ENCODE measurements at places on chromosomes 6 and 20.

GRCh38 chr20:49993301-49993751, 10.5 kb downstream of the SNAI1 start:
- no peak for DNase-seq

- no peak for DNase-seq
These were observed 196.5 kb downstream of the SLC24A3 start for GRCh38 chr20:19408971-19409370.

DNA sequence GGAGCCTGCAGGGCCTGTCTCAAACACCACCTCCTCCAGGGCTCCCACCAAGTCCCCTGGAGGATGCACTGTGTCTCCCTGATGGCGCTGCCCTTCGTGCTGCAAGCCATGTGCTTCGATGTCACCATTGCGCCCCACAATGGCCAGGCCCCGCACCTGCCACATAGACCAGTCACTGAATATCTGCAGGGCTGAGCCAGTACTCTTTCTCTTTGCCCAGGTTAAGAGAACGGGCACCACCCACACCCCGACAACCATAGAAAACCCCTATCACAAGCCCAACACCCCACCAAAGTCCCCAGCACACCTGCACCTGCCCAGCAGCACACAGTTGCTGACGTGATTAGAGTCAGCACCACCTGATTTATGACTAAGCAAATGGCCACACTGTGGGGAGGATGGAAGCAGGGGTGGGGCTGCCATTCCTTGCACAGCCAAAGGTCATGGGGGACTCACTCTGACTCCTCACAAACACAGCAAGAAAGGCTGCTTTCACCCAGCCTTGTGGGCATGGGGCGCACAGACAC, 104.3 kb downstream of the SLC23A2 start:
- DNase-seq = no peak

GRCh38 chr20:35662551-35662950, 2.1 kb downstream of the CPNE1 start:
- no peak for DNase-seq

DNA sequence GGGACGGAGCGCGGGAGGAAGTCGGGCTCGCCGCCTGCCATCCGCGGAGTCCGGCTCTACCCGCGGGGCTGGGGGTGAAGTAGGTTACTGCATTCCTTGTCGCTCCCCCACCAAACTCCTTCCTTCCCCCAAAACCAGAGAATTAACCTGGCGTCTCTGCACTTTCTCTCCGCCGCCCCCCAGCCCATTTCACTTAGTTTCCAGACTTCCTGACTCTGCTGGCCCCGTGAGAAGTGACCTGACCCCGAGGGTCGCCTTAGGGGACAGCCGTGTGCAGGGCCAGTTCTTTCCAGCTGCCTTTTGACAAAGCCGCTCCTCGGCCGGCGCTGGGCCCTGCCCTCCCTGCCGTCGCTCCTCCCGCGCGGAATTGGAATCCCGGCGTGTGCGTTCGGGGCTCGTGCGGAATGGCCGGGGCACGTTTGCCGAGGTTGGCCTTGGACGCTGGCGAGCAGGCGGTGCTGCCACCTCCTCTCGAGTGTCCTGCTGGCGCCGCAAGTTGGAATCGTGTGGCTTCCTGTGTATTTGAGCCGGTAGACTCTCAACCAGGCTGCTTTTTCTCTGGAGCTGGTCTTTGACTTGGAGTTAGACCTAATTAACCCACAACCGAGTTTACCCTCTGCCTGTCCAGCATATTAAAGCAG, 650 bp downstream of the DCBLD1 start:
- no peak for DNase-seq

- DNase-seq = no peak
These were observed 74.4 kb downstream of the ITCH start for GRCh38 chr20:34437330-34437986.

DNA sequence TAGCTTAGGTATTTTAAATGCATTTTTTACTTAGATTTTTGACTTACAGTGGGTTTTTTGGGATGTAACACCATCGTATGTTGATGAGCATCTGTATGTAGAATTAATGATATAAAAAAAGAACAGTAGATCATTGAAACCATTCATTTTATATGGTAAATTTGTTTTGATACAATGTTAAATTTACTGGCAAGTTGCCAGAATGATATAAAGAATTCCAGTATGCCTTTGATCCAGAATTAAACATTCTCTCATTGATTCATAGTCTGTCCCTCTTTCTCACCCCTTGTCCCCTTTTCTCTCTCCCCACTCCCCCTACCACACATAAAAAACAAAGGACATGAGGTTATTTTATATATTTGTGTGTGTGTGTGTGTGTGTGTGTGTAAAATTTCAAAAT, 45.3 kb downstream of the VTA1 start:
- DNase-seq = no peak

DNA sequence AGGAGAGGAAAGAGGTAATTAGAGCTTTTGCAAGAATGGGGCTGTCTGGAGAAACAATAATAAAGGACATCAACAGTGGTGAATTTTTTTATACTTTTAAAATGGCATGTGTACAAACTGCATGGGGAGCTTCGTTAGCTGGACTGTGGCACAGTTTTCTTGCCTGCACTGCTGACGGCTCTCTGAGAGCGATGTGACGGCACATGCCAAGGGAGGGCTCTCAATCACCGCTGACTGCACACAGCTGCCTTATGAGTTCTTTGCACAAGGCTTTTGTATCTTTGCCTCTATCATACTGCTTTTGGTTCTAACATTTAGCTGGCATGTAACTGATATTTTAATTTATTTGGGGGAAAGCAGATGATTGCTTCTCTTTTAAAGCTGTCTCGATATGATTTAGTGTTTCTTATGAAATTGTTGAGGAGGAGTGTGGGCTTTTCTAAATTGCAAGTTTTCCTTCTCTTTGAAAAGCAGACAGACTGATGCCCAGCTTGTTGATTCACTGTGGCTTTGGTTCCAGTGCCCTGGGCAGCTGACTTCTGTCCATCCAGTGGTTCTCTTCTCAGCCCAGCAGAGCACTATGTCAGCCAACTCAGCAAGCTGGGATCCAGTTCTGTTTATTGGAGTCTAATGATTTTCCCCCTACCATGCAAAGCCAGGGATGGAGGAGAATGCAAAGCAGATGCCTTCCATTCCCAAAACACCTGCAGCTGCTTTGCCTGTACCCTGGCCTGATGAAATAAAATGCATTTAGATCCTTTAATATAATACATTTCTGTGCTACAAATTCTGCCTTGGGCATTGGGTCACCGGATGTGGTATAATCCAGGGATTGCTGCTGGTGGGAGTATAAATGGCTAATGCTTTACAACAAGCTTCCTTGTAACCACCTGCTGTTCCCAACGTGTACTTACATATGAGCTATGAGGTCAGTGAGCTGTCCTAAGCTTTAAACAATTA, 323.9 kb downstream of the ZFAND3 start:
- no peak for DNase-seq

GRCh38 chr20:39280875-39281274, 318.7 kb downstream of the DHX35 start:
- DNase-seq = no peak

DNA sequence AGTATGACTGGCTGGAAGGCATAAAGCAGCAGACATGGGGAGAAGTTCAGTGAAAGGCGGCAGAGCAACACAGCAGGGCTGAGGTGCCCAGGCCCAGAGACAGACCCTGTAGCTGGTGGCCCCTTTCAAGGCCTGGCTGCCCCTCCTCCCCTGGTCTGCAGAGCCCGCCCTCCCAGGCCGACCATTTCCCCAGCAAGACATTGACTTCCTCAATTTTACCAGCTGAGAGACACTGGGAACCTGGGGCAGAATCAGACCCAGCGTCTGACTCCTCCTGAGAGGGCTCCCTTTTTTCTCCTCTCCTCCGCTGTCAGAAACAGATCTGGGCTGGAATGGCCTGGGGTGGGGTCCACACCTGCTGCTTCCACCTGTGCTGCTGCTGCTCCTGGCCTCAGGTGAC, at the start of gene TREML4:
TREML4 (plus strand) TSS at position 254 of the 400 bp plus-strand sequence; CDS start at position 333, 79 bp downstream.
- no peak for DNase-seq

GRCh38 chr20:14821251-14821650, 483.8 kb upstream of the FLRT3 start:
- DNase-seq = no peak

DNA sequence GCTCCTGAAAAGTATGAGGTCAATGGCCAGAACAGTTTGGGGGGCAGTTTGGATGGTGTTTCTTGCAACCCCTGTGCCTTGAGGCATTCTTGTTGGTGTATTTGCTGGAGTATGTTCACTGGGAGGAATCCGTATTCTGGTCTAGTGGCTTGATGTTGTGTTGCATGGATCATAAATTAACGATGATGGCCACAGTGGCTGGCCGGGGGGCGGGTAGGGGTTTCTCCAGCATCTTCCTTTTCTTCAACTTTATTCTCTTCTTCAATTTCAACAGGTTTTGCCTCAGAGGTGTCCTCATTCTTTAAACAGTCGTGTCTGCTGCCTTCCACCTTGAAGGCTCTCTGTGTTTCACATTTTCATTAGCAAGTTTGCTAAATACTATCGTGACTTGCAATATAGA, 43.0 kb upstream of the THBS2 start:
- no peak for DNase-seq

DNA sequence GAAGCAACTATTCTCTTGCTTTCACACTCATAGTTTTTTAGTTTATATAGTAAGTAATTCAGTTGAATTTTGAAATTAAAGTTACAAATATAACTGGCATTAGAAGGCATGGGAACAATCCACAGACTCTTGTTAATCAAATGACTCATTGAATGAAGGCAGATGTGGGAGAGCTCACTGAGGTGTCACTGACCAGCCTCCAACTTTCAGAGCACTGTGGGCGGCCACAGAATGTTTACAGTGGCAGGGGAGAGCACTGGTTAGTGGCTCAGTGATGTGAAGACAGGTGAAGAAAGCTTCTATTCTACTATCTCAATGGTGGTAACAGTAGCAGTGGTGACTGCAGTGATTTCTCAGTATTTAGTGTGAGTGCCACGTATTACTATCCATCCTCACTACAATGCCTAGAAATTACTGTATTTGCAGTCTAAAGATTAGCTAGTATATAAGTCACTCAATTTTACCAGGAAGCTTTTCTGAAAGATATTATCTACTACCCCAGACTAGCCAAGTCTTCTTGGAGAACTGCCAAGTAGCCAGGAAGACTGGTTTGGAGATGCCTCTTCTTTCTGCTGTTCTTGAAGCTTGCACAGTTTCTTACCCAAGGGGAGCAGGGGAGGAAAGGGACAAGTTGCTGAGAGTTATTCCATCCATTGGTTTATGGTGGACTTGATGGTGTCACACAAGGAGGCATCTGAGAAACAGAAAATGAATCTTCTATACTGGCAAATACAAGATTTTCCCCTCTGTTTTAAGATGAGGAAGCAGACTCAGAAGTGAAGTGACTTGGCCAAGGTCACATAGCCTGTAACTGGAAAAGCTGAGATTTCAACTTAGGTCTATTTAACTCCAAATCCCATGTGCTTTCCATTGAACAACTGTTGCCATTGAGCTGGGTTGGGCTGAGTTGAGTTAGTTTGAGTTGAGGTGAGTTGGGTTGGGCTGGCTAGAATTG, 231.2 kb downstream of the ANKRD60 start:
- DNase-seq = no peak

DNA sequence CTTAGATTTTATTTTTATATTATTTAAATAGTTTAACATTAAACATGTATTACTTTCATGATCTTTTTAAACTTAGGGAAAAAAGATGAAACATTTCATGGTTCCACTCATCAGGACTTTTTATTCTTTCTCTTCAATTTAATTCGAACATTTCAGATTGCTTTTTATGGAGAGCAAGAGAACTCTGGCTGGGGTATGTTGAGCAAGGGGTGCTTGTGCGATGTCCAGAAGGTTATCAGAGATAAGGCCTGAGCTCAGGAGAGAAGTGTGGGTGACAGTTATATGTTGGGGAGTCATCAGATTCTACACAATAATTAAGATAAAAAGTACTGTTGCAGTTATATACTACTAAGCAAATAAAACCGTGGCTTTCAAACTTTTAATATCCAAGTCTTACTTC, 37.5 kb downstream of the FKBP5 start:
- no peak for DNase-seq

GRCh38 chr20:4192378-4193068, 177.2 kb upstream of the RNF24 start:
- no peak for DNase-seq

GRCh38 chr6:165987483-165988301, 180.0 kb downstream of the TBXT start:
- no peak for DNase-seq

- DNase-seq = no peak
These were observed 303.8 kb upstream of the MAN1A1 start for GRCh38 chr6:119653329-119653728.

DNA sequence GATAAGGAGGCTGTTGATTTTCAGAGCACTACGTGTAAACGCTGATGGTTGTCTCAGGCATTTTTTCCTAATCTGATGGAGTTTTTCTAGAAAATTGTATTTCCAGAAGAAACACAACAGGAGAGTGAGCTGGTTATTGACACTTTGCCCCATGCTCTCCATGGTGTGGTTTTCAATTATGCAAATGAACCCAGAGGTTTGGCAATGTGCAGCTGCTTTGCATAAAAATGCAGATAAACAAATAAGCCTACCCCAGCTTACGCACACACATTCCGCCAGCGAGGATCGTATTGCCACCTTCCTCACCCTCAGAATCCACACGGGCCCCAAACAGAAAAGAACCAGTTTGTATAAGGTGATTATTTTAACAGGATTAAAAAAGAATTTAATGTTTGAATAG, 45.1 kb upstream of the FRMD1 start:
- DNase-seq = no peak

- DNase-seq = no peak
These were observed 62.0 kb downstream of the IL22RA2 start for GRCh38 chr6:137111296-137112066.

- no peak for DNase-seq
These were observed 141.9 kb upstream of the GJE1 start for GRCh38 chr6:141990840-141991239.

GRCh38 chr6:125446011-125446410, 144.2 kb upstream of the HDDC2 start:
- no peak for DNase-seq

- DNase-seq = no peak
These were observed 357.9 kb downstream of the FARS2 start for GRCh38 chr6:5619249-5619648.

DNA sequence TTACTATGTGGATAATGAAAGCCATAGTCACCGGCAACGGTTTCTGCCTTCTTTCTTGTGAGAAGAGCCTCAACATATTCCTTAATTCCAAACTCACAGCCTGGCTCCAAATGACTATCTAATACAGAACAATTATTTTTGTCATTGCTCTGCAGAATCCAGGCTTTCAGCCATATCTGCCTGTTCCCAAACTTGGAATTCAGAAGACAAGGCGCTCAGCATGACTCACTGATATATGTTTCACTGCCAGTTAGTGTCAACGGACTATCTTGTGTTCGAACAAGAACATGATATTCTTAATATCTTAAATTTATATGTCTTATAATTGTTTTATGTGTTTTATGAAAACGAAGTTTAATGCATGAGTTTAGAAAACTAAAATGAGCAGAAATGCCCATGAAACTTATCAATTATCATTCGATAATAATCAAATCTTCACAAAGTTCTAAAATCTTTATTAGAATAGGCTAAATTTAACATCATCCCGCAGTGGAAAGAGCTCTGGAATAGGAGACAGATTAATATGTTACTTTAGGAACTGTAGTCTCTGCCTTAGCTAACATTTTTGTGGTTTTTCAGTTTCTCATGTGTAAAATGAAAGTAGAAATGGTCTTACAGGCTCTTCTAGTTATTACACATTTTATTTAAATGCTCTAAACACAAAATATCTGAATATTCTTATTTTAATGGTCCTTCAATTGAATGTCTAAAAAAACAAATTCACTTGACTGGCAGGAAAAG, 669.3 kb upstream of the GJE1 start:
- no peak for DNase-seq

- DNase-seq = no peak
These were observed 6.5 kb upstream of the PREX1 start for GRCh38 chr20:48834278-48834677.

- no peak for DNase-seq
These were observed 20.4 kb upstream of the DEFB112 start for GRCh38 chr6:50070101-50070500.
